ENCODE measurements at places on chromosomes 2 and 18.

DNA sequence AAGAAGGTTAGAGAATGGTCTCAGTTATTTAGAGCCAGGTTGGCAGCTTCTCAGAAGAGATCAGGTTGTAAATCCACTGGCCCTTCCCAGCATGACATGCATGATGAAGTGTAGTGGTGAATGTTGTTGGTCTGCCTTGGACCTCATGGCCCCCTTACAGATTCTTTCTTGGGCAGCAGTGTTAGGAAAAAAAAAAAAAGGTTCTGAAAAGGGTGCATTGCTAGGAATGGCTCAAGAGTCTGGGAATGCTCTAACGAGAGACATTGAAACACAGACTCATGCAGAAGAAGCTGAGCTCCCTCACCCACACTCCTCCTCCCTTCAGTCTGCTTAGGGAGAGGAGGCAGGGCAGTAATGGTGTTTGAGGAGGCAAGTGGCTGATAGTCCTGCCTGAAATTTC, 105.5 kb downstream of the POLE4 start:
- no peak for DNase-seq

DNA sequence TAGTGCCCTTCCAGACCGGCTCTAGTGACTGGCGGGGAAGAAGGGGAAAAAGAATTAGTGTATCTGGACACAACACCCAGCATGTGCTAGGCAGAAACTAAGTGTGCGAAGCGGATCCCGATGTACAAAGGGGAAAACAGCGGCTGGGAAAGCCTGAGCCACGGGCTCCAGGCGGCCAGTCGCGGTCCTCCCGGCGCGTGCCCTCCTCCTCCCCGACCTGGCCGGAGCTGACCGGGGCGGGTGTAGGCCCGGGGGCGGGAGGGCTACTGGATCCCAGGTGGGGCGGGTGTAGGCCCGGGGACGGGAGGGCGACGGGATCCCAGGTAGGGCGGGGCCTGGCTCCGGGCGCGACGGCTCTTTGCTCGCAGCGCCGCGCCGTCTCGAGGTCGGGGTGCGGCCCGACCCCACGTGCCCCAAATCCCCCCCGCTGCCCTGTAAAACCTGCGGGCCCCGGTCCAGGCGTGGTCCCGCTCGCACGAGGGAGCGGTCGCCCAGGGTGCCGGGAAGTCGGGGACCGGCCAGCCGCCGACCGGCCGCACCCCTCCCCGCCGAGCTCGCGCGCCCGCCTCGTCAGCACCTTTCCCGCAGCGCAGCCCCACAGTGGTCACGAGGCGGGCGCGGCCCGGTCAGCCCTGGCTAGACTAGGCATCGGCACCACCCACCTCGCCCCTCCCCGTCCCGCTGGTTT, 48.8 kb downstream of the C2orf42 start:
- no peak for DNase-seq

DNA sequence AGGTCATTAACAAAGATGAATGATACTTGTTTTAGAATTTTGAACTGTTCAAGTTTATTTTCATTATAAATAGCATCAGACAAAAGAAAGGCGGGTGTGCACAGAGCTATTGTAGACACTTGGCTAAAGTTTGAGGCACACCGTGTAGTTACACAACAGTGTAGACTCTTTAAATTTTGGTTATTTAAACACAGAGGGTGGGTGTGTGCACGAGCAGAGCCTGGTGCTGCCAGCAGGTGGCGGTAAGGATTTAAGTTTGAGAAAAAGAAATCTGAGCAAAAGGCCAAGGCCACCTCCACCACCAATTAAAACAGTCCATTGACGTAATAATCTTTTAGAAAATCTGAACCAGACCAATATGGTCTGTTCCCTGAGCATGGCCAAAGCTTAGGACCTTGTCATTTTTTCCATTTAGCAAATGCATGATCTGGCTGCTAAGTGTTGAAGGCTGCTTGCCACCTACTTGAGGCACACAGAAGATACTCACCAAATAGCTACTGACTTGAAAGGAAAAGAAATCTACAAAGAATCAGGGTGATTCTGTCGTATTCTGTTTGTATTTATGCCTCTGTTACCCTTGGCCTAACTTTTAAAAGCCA, 14.3 kb downstream of the COPS7B start:
- no peak for DNase-seq

DNA sequence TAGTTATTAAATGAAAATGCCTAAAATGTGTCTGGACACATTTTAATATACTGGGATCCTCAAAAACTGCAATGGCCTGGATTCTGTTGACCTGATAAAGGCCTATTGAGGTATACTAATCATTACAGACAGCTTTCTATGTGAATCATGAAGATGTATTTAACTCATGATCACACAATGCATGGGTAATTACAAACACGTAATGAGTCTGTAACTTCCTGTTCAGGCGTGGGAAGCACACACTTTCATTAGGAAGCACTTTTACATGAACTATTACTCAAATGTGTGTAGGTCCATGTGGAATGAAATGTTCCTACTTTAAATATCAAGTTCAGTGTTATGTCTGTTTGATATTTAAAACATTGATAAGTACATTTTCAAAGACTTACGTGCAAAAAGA, 108.7 kb downstream of the NCKAP5 start:
- no peak for DNase-seq

DNA sequence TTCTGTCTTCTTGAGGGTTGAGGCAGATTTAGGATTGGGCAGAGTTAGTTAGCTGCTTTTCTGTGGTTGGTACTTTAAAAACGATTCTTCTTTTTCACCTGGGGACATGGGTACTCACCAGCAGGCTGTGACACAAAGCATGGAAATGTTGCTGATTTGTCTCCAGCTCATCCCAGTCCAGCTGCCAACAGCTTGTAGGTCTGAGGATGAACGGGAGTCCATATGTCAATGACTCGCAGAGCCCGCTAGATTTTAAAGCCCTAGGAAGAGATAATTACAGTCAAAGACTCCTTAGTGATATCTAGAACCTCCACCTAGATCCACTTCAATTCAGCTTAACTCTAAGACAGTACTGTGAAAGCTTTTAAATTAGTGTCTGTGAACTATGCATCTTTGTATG, 20.8 kb downstream of the DOK1 start:
- DNase-seq, result no peak

DNA sequence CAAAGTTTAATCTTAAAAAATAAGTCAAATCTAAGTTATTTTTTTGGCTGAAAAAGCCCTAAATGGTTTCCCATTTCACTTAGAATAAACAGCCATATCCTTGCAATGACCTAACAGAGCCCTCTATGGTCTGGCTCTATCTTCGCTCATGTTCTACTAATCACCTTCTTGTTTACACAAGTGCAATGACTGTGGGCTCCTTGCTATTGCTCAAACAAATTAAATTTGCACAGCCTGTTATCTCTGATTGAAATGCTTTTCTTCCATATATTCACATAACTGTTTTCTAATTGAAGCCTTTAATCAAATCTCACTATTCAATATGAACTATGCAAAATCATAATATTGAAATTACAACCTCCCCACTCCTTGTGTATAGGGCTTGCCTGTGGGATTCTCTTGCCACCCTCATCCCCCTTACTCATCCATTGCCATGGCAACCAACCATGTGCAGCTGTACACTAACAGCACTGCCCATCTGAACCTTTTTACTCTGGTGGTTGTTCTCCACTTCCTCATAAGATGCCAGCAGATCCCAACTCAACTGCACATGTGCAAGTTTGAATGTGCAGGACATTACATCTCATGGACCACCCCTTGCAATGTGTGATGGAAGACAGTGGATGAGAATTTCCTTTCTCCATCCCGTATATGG, 1083.2 kb downstream of the SOCS6 start:
- no peak for DNase-seq

DNA sequence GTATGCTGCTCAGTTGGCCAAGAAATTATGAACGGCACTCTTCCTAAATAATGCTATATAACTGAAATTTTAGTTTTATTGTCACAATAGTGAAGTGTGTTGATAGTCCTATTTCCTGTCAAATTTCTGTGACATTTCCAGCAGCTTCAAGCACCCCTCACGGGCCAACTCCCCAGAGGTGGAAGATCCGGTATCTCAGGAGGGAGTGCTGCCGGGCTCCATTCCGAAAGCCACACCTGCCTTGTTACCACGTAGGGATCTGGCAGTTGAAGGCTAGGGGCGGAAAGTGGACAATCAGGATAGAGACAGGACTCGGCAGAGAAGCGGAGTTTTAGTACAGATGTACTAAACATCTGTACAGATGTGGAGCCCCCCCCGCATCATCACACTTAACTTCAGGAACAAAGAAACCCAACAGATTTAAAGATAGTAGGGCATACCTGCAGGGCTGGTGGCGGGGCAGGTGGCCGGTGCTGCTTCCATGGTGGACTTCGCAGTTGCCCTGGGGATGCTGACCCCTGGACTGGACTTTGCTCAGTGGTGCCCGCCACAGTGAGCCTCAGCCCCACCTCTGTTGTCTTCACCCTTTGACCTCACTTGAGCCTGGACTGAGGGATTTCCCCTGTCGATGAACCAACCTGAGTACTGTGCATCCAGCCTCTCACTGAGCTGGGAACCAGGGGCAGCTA, 22.3 kb downstream of the ASAP2 start:
- DNase-seq, result no peak

GRCh38 chr2:238881353-238882081, 33.6 kb downstream of the TWIST2 start:
- no peak for DNase-seq

DNA sequence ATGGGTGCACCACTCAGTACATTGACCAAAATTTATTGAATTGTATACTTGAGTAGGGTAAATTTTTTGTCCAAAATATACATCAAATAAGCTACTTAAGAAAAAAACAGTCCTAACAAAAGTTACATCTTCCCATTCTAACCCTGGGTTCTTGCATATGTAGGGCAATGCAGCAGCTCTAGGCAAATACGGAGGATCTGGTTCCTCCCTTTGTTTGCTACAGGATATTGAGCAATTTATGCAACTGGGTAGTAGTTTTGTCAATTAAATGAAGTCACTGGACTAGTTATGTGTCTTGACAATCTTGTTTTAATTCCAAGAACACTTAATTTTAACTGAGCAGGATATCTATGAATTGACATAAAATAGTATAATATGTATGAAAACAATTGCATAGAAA, 1507.2 kb upstream of the PIK3C3 start:
- DNase-seq, result no peak

- no peak for DNase-seq
Measured at GRCh38 chr2:109700680-109701274, 86.6 kb downstream of the SOWAHC start.

DNA sequence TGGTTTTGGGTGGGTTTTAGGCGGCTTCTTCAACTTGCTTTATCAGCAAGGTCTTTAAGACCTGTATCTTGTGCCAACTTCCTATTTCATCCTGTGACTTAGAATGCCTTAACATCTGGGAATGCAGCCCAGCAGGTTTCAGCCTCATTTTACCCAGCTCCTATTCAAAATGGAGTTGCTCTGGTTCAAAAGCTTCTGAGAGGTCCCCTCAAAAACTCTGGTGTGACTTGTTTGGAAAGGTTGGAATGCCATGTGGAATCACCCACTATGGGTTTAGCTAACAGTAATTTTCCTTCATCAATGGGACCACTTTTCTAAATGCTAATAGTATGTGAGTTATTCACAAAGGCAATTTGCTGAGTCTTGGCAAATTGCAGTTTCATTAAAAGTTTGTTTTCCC, 509.4 kb upstream of the SMIM21 start:
- DNase-seq, result no peak

- no peak for DNase-seq
Measured at GRCh38 chr2:167715932-167716331, 531.5 kb downstream of the STK39 start.

GRCh38 chr2:191597186-191597751, 80.7 kb upstream of the NABP1 start:
- no peak for DNase-seq
